CD8-positive, alpha-beta T cell (primary cell): ENCODE measurements at places on chromosomes 12 and 14.

- no peak for DNase-seq
These were observed 259.0 kb upstream of the E2F7 start for GRCh38 chr12:77324416-77324762.

DNA sequence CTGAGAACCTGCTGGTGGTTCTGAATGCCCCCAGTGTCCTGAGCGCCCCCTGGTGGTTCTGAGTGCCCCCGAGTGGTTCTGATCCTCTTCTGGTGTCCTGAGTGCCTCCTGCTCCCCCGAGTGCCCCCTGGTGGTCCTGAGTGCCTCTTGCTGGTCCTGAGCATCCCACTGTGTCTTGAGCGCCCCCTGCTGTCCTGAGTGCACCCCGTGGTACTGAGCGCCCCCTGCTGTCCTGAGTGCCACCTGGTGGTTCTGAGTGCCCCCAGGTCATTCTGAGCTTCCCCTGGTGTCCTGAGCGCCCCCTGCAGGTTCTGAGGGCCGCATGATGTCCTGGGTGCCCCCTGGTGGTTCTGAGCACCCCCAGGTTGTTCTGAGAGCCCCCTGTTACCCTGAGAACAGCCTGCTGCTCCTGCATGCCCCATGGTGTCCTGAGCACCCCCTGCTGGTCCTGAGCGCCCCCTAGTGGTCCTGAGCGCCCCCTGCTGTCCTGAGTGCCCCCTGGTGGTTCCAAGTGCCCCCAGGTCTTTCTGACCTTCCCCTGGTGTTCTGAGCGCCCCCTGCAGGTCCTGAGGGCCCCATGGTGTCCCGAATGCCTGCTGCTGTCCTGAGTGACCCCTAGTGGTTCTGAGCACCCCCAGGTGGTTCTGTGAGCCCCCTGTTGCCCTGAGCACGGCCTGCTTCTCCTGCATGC lies 1165.4 kb downstream of the TMEM121 start:
- peak; percentile 70 for DNase-seq

GRCh38 chr14:77562681-77563080 lies 53.8 kb downstream of the SPTLC2 start:
- DNase-seq, result no peak

GRCh38 chr12:28104316-28104715 lies 85.9 kb upstream of the CCDC91 start:
- DNase-seq, result no peak

GRCh38 chr12:88539893-88540292 lies 40.4 kb downstream of the KITLG start:
- DNase-seq, result no peak

DNA sequence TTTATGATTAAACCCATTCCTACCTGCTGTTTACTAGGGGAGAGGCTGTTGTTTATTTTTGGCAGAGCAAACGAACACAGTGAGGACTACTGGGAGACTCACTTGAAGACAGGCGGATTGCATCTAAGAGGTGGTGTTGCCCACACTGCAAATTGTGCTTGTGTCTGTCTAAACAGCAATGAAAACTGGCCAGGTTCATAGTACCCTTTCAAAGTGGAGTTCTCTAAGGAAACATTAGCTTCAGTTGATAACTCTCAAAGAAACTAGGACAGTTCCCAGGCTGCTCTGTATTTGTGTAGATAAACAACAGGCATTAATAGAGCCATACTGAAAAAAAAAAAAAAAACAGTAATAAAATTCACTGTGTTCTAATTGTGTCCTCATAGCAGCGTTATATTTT lies 466.0 kb upstream of the RGS6 start:
- no peak for DNase-seq

GRCh38 chr12:45975506-45975905 lies 14.9 kb downstream of the SCAF11 start:
- DNase-seq, result no peak

DNA sequence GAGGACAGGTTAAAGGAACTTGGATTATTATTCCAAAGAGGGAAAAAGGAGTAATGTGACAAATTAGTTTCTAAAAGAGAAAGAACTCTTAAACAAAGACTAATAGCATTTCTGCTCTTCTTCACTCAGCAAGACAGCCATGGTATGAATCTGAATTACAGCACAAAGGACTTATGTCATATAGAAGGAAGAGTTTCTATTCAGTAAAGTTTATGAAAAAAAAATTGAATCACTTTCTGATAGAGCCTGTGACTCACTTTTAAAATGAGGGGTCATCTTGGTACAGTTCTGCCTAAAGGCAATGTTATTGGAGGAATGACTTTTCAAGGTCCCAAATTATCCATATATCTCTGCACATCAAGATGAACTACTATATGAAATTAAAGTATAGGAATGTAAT lies 101.7 kb downstream of the DUSP6 start:
- DNase-seq, result no peak

DNA sequence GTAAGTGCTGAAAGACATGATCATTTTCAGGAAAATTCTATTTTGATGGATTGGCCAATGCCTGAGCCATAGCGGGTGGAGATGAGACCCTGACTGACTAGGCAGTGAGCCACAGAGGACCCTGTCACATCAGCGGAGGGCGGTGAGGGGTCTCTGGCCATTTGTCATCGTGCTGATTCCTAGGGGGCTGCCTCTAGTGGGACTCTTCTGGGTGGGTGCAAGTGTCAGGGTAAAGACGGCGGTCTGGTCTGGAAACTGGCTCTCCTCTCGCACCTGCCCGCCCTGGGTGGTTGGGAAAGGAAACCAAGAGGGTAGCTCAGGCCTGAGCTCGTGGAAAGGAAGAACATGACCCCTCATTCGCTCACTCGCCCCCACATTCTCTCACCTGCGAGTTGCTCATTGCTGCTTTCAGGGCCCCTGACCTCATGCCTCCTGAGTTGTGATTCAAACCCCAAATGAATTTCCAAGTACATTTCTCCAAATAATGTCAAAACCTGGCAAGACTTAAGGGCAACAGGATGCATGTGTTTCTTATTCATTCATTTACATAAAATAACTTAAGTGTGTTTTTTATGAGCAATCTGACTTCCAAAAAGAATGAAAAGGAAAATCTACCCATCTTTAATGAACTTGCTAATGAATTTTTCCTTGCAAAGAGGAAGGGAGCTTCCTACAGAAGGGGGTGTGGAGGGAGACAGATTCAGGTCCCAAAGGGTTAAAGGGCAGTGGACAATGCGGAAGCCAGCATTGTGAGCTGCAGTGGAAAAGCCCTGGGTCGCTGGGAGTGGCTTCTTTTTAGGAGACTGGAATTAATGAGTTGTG lies 12.8 kb downstream of the MEG3 start:
- DNase-seq, result no peak
